Muscle of leg (tissue), 16 donors: ENCODE measurements at places on chromosomes 2 and 18. TPM values are rescaled to one million over a fixed set of nuclear protein-coding genes. Genes with fewer than 3 reads are reported as not detected.

DNA sequence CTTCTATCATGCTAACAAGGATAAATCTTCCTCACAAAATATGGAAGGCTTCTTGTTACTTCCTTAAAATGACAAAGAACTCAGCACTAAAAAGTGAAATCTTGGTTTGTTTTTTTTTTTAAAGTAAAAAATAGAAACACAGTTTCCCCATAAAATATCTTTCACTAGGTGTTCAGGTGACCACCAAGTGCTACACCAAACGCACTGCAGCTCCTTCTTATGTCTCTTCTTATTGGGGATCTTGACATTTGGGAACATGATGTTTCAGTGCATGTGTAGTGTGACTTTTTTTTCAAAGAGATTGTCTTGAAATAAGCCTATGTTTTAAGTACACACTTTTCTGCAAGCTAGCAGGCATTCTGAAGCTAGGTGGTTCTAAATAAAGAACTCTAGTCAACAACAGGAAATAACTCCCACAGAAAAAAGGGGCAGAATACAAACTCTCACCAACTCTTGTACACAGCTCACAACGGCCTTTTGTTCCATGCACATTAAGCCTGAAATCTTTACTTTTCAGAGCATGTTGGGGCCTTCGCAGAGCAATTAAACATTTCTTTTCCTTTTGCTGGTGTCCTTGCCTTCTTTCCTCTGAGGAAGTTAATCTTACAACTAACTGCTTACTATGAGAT, 13.2 kb upstream of the SERTAD2 start:
- DNase-seq: no peak

DNA sequence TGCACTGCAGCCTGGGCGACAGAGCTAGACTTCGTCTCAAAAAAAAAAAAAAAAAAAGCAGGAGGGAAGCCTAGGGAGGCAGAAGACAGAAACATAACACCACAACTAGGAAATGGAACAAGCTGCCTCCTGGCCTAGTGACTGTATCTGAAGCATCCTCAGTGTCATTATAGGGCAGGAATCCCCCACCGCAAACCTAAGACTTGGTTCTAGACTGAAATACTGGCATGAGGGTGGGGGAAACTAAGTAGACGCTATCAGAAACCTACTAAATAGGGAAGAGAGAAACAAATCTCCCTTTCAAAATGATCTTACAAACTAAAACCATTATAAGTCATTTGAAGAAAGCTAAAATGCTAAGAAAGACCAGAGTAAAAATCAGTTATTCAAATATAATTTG, 16.4 kb upstream of the SMAD2 start:
- no peak for DNase-seq

PARD3B gene
- 8.3 TPM for polyA plus RNA-seq

- DNase-seq: peak; percentile 62
Measured at GRCh38 chr2:29317077-29317517, 201.9 kb downstream of the CLIP4 start.

DNA sequence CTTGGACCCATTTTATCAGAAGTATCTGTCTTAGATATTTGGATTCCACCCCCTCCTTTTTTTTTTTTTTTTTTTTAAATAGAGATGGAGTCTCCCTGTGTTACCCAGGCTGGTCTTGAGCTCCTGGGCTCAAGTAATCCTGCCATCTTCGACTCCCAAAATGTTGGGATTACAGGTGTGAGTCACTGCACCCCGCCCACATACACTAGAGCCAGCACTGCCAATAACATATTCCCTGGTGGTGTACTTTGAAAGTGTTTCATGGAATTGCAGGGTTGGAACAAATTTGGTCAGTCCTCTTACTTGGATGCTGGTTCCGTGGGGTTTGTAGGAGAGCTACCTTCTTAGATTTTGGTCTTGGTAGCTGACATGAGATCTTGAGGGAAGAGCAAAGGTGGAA, 15.0 kb downstream of the PDCL3 start:
- DNase-seq: no peak

GRCh38 chr2:33129263-33130053, 182.7 kb downstream of the LTBP1 start:
- no peak for DNase-seq

DNA sequence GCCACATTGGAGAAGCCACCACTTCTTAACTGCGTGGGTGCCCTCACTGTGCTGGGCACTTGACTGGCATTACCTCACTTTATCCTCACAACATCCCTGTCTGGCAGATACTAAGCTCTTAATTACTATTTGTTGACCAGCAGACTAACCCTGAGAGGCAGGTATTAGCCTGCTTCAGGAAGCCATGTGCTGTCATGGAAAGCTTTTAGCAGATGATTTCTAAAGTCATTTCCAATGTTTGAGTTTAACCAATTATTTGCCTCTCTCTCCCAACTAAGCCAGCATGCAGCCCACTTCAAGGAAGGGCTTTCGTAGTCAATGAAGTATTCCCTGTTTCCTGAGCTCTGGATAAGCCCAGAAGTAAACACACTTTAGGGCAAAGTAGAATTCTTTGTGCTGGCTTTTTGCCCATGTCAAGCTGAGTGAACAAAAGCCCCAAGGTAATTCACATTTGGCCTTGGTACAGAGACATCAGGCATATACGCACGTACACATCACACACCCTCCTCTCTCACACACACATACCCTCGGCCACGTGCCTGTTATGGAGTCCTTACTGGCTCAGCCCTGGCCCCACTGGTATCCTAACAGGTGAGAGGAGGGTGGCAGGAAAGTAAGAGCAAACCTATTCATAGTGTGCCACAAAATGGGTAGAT, 108.6 kb downstream of the C1D start:
- peak; percentile 28 for DNase-seq

- DNase-seq: no peak
Measured at GRCh38 chr2:320561-320960, 32.7 kb upstream of the ALKAL2 start.

DNA sequence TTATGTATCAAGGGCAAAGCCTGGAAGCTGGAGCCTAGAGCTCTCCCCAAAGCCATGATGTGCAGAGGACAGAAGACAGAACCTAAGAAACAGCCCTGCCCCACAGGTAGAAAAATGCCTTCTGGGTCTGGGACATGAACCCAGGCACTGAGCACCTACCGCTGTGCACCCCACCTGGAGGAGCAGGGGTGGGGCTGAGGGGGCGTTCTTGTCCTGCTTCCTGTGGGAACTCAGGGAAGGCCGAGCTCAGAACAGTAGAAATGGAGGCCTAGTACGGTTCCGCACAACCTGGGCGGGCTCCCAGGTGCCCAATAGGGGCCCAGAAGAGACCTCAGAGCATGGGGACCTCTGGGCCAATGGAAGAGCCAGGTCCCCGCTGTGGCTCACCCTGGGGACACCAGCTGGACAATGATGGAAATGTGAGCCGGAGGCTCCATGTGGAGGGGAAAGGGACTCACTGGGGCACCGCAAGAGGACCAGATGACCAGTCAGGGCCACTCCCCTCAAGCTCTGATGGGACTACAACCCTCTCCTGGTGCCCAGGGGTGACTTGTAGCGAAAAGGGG, 3.2 kb downstream of the CRACDL start:
- no peak for DNase-seq

DNA sequence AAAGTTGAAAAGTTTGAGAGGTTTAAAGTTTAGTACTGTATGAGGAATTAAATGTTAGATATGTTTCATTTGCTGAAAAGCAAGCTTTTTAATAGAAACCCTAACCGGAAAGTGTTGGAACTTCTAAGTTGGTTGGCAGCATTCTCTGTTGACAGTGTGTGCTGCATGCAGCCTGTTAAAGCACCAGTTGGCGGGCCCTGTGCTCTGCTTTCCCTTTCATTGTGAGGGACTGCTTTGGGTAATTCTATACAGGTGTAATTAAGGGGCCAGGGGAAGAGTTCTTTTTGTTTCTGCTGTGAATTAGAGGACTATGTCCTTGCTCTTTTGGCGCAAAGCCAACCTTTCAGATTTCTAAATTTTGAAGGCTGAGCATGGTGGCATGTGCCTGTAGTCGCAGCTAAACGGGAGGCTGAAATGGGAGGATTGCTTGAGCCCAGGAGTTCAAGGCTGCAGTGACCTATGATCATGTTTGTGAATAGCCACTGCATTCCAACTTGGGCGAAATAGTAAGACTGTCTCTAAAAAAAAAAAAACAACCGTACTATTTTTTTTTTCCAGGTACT, 20.1 kb downstream of the PLEKHB2 start:
- peak; percentile 23 for DNase-seq

G6PC2 gene
- polyA plus RNA-seq: 0.04 TPM

XPO1 gene
- polyA plus RNA-seq: 130 TPM

GRCh38 chr2:146982393-146982846, 862.4 kb upstream of the ACVR2A start:
- no peak for DNase-seq

DNA sequence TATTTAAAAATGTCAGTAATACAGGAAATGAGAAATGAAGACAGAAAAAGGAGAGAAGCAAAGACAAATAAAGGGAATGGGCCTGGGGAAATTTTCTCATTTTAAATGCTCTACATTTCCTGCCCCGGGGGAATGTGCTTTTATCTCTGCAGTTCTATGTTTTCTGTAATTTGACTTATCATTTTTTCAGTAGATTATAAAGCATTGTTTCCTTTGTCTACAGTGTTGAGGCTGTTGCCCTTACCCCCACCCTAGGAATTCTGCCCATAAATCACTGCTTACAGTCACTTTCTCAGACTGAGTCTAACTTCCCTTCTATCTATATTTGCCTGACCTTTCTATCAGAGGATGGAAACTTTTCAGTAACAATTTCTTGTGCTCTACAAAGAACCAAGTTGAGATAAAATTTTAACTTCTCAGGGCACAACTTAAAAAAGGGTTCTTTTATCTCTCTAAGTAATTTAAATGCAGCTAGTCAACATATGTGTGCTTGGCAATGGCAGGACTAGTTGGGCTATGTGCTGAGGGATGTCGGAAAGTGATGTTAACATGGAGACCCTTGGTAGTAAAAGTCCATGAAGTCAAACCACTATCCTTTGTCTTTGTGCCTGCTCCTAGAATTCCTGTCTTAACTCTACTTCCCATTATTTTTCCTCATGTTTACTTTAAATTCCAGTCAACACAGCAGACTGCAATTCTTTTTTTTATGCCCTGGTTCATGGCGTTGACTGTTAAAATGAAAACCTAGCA, 146.5 kb upstream of the MMADHC start:
- DNase-seq: peak; percentile 37

SRD5A2 gene
- polyA plus RNA-seq: not detected

RBM44 gene
- 0.74 TPM for polyA plus RNA-seq

NYAP2 gene
- polyA plus RNA-seq: 1.4 TPM

ZBTB7C gene
- 3.5 TPM for polyA plus RNA-seq

DNA sequence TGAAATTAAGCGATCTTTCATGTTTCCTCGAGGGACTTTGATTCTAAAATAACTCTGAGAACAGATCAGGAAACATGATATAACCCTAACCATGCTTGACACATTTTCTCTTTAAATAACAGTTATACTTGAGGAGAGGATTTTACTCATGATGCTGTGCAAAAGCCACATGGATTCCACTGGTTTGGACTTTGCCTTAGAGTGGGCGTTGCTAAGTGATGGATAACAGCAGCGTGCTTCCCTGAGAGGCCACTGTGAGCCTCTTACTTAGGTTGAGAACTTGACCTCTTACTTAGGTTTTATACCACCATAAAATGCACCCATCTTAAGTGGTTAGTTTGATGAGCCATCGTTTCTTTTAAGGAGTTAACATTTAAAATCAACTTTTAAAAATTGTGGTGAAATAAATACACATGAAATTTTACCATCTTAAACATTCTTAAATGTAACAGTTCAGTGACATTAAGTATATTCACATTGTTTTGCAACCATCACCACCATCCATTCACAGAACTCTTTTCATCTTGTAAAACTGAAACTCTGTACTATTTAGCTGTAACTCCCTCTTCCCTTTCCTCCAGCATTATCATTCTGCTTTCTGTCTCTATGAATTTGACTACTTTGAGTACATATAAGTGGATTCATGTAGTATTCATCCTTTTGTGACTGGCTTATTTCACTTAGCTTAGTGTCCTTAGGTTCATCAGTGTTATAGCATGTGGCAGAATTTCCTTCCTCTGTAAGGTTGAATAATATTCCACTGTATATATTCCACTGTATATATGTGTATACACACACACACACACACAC, 22.6 kb downstream of the ANXA4 start:
- DNase-seq: no peak

DNA sequence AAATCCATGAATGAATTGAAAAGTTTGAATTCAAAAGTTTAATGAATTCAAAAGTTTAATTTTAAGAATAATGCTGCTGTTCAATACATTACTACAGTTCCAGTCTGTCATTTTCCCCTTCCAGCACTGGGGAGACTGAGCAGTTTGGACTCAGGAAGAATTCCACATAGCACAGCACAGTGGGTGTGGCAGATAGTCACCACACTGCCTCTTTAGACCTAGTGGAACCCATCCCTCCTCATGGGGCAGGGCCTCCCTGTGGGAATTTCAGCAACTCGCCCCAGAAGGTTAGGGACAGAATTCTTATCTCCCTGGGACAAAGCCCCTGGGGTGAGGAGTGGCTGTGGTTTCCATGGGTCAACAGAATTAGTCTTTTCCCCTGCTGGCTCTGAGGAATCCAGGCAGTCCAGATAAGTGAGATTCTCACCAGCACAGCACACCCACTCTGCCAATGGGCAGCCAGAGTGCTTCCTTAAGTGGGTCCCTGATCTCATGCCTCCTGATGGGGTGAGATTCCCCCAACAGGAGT, 442.0 kb upstream of the SYT4 start:
- DNase-seq: no peak

KATNAL2 gene
- polyA plus RNA-seq: 8.4 TPM

TUBB6 gene
- 284 TPM for polyA plus RNA-seq

DNA sequence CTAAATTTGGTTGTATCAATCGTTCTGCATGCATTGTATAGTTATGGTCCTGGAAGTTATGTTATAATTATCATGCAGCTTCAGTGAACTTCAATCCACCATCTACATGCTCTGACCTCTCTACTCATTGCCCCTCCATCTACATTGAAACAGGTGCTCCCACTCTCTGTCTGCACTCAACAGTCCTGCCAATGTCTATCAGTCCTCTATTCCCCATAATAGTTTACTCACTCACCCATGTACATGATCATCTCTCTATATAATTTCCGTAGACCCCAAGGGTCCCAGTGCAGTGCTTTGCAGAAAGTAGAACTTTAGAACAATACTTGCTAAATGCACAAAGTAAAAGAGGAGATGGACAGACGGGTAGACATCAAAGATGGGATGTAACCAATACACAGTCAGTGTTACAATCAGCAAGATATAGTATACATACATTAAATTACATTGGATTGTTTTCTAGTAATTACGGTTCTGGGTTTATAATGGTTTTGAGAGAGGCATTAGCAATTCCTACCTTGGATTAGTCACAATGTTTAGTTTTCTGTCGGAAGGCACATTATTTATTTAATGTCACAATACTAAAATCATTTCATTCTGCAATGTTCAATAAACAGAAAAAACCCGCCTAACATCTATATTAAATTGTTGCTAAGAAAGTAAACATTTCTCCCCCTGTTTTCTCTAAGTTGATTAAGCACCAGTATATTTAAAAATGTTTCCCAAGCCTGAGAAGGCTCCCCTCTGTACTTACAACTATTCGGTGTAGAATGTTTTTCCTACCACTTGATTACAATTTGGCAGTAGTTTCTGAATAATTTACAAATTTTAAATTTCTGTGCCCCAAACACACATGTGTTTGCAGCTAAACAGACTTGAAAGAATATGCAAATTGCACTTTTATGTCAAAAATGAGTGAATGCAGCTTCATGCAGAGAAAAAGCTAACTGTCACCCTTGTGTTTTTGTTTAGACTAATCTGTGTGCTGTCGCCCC, 94.4 kb upstream of the SIX2 start:
- DNase-seq: no peak

GRCh38 chr2:46350029-46350689, 53.0 kb downstream of the EPAS1 start:
- no peak for DNase-seq
